ENCODE measurements at places on chromosomes 7 and 10.

GRCh38 chr7:27163288-27164044 lies 1.9 kb downstream of the HOXA9 start:
- DNase-seq = no peak

DNA sequence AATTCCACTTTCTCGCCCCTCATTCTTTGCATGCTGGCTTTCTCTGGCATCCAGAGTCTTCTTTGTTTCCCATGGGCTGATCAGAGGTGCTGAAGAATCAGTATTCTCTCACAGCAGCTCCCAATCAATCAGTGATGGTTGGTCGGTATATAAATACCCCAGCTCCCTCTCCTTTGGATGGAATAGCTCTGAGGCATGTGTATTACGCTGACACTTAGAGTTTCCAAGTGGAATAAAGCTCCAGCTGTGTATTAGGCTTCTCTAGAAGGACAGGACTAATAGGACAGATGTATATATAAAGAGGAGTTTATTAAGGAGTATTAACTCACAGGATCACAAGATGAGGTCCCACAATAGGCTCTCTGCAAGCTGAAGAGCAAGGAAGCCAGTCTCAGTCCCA lies 218.3 kb upstream of the GRB10 start:
- no peak for DNase-seq

DNA sequence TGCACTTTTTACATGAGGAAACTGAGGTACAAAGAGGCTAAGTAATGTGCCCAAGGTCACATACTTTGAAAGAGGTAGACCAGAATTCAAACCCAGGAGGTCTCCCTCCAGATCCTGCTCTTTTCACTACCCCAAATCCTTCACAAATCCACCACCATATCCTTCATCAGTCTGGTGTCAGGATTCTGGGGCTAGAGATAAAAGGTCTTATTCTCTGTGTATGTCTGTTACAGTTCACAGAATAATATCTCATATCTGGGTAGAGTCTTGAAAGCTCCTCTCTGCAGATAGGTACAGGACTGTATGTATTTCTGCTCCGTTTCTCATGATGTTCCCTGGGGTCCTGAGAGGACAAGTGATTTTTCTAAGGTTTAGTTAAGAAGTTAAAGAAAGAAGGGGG lies 4.9 kb downstream of the PIK3CG start:
- DNase-seq = no peak

- no peak for DNase-seq
Observed at GRCh38 chr10:23341004-23341403, 3.6 kb downstream of the C10orf67 start.

DNA sequence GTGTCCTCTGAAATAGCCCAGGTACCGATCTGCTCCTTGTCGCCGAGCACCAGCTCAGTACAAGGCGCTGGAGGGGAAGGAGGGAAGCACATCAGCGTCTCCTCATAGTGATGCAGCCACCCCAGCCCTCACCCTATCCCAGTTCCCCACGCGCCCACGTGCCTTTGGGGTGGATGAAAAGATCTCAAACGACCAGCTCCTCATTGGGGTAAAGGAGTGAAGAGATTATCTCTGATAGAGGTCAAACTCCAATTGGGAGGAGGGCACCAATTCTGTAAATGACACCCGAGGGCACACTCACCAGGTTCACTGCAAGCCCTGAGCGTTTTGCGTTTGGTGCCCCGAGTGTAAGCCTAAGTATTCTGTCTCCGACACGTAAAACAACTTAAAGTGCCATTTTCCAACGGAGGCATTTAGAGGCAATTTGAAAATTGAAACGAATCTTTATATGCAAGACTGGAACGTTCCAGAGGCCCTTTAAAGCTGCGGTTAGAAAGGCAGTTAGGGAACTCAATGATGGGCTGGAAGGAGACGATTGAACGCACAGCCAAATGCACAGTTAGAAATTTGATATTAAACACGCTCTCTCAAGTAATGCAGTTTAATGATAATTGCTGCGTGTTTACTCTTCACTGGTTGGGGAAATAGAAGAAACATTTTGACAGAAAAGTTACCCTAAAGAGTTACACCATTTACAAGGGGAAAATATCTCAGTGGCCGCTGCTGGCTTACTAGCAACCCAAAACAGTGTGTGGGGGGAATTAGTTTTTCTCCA lies 8.9 kb upstream of the EMX2 start:
- no peak for DNase-seq

DNA sequence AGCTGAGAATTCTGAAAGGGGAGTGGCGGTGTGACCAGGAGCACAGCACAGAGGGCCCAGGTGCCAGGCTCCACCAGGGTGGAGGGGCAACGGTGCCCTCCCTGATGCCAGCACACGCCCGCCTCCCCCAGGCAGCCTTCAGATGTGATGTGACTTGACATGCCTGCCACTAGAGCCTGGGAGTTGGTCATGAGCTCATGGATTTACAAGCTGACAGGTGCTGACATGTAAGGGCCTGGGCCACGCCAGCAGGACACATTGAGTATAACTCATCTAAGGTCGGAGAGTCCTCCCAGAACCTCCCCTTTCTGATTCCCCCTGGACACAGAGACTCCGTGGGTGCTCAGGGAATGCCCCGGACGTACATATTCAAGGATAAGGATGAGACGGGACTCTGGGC lies 74.2 kb downstream of the LSM5 start:
- DNase-seq = no peak

DNA sequence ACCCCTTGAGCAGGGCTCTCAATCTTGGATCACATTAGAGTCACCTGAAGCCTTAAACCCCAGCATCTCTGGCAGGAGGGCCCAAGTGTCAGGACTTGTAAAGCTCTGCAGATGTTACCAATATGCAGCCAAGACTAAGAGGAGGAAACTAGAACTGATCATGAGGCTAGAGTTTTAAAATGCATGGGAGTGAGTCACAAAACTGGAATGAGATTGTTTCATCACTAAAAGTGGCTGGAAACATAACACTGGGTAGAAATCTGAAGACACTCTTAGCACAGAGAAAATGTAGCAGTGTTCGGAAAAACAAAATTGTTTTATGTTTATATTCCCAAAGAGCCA lies 63.3 kb upstream of the GHITM start:
- no peak for DNase-seq

- DNase-seq = no peak
Observed at GRCh38 chr10:76736392-76736791, 901.2 kb downstream of the KCNMA1 start.
